Stimulated activated CD4-positive, alpha-beta T cell treated with anti-CD3 and anti-CD28 coated beads, Interleukin-4, amount 100 ng/mL, for 24 hours (primary cell): ENCODE measurements at places on chromosomes 13 and 19.

- DNase-seq, result peak; percentile 87
These were observed at the start of gene PLA2G4C for GRCh38 chr19:48110350-48110966. Gene PLA2G4C (minus strand): TSS chr19:48110817. CDS start chr19:48106529, 4,288 bp downstream.

DNA sequence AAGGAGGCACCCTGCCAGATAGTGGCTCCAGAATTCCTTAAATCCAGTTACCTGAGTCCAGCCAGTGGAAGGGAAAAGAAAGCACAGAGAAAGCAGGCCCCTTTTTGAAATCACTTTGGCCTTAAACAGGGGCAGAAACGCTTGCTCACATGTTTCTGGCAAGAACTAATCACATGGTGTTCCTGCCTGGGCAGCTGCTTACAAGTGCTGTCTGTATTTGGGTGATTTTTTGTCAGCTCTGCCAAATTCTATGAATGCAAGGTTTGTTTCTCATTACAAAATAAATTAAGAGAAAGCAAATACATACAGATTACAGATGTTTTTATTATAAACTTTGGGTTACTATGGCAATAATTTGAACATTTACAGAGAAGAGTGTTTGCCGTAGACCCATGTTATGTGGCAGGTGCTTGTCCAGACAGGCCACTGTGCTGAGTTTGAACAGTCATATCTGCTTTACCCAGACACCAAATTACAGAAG, 1237.8 kb downstream of the SLITRK5 start:
- DNase-seq, result no peak

DNA sequence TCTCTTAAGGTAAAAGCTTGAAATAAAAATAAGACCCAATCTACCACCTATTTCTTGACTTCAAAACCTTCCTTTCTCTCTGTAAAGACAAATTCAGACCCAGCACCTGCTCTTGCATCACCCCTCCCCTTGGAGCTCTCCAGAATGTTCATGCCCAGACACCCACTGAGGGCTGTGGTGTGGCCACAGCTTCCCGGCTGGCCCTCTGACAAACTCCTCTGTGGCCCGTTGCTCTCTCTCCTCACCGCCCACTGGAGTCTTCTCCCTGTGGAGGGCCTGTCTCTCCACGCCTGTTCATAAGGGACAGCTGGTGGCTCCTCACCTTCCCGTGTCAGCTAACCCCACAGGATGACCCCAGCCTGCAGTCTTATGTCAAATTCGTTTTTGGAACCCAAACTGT, 49.1 kb downstream of the TSSK6 start:
- no peak for DNase-seq

GRCh38 chr19:49056101-49056901, 1.2 kb downstream of the CGB7 start:
- peak; percentile 55 for DNase-seq

- no peak for DNase-seq
These were observed 35.4 kb upstream of the UQCRFS1 start for GRCh38 chr19:29248332-29248844.
